ENCODE measurements at places on chromosomes 2 and 18. TPM values are rescaled to one million over a fixed set of nuclear protein-coding genes. Genes with fewer than 3 reads are reported as not detected.

GRCh38 chr2:99662761-99663341 lies 173.0 kb upstream of the REV1 start:
- peak; percentile 82 for DNase-seq

GRCh38 chr2:122748552-122749011 lies 993.1 kb downstream of the TSN start:
- DNase-seq = no peak

- no peak for DNase-seq
Observed at GRCh38 chr2:137888845-137889244, 75.4 kb upstream of the HNMT start.

DNA sequence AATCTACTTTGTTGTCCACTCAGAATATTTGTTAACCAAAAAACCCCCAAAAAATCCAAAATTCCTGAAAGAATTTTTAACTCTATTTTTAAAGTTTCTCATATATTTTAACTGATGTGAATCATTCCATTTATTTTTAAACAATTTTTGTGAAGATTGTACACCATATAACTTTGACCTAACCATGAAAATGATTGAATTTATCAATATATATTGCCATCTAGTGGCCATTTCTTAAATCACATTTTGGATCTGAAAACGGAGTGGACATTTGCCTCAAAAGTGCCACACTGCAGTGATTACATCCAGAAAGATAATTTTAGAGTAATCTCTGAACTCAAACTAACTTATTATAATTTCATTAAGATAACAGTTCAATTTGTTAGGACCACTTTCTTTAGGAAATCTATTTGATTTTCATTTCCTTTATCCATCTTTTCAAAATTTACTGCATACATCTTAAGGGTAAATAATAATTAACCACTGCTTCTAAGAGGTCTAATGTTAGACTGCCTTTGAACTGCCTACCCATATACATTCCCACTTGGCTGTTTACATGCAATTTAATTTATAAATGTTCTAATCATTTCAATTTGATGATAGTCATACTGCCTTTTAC lies 71.1 kb downstream of the DSC3 start:
- DNase-seq = peak; percentile 18

DNA sequence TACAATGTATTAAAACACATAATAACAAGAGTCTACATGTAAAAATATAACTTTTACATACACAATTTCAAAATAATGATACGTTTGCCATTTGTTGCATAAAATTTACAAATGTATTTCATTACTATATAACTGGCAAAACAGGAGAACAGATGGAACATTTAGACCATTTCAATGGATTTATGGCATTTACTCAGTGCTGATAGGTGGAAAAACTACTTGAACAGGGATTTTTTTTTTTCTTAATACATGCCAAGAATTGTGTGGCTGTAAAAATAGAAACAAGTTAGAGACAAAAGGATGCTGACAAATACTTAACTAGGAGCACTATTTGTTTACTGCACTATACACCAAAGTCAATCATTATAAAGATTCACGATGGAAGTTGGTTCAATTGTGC lies 266.8 kb upstream of the CCDC68 start:
- no peak for DNase-seq

DNA sequence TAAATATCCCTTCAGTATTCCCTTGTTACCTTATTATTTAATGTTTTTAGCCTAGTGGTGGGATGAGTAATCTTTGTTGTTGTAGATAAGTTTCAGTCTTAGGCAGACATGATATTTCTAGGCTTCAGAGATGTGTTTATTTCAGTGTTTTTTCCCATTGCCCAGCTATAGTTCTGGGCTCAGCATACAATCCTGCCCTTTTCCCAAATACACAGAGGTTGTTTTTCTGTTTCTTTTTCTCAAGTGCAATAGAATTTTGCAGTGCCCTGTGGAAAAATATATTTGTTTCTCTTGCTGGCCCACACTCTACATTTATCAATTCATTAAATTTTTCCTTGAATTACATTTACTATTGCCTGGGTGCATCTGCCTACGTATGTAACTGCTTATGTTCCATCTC lies 321.8 kb downstream of the KCNJ3 start:
- no peak for DNase-seq

- DNase-seq = no peak
Observed at GRCh38 chr2:166112193-166112605, 15.6 kb downstream of the SCN1A start.

GRCh38 chr18:33749834-33750233 lies 171.8 kb downstream of the ASXL3 start:
- DNase-seq = peak; percentile 19

DNA sequence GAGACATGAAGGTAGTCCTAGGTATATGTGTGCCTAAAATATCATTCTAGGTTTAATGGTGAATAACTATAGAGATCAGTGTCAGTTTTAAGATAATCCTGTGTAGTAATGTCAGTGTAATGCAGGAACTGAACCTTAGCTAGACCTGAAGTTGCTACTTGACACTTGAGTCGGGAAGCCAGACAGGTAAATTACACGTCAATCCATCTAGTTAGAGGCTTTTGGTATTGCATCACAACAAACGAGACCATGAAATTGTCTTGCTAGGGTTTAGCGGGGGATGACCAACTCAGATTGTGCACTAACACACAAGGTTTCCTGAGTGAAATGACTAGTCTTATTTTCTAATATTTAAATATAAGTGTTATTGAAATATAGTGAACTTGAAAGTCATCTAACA lies 2.0 kb downstream of the YPEL5 start:
- no peak for DNase-seq

DNA sequence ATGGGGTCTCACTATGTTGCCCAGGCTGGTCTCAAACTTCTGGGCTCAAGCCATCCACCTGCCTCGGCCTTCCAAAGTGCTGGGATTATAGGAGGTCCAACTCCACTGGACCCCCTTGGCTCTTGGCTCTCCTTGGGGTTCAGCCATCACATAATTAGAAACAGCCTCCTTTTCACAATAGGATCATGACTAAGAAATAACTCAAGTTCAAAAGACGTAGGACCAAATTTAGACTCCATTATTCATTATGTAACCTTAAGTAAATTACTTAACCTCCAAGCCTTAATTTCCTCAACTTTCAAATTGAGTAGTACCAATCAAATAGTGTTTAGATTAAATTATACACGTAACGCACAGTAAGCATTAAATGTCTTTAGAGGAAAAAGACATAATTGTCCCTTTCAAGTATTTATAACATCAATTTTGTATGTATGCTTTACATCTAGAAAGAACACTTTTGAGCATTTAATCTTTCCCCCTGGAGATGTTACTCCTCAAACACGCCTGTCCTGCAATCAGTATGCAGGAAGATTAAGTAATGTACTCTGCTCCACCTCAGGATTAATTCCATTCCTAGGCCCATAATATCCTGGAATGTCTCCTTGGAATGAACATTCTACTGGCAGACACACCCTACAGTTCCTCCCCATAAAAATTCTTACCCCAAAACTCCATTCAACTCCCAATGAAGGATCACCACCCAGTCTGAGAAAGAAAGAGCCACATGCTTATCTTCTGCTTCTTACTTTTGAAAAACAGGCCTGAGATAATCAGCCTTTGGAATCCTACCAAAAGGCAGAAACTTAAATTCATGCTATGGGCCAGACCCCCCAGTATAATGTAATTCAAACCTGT lies 49.1 kb downstream of the COBLL1 start:
- no peak for DNase-seq

DNA sequence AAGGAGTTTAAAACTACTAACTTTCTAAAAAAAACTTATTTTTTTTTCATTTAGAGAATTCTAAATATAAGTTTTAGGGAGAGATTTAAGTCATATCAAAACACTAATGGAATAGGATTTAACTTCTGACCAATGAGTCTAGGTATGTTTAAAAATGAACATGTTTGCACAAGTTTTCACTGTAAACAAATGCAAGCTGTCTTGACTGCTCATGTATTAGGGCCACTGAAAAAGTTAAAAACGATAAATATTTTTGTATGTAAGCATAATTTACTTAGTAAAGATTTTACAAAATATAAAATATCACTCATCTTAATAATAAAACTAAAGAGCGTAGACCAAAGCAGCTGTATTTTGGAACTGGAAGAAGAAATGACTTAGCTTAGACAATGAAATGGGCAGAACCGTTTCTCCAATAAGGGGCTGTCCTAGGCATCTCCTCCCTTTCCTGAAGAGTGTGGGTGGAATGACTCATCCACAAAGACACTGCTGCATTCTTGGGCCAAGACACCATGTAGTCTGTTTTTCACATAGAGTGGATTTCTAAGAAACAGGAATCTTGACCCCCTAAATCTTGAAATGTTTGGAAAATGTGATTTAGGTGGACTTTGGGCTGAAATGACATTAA lies 118.8 kb downstream of the MEP1B start:
- peak; percentile 54 for DNase-seq

- DNase-seq = no peak
Observed at GRCh38 chr2:34851804-34852203, 1252.7 kb upstream of the FAM98A start.

DNA sequence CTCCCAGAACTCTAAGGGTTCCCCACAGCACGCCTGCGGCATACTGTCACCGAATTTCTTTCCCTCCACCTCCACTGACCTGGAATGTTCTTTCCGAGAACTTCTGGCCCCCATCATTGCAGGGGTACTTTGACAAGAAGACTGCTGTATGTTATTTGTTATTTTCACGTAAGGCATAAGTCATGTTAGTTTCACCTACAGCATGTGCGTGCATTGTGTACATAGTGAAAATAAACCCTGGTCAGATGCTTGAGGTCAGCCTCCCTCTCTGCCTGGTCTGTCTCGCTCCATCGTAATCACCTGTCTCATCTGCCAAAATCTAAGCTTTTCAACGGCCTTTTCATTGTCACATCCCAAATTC lies 4.1 kb downstream of the ABCG8 start:
- no peak for DNase-seq

- no peak for DNase-seq
Observed at GRCh38 chr2:238388794-238389193, 37.9 kb upstream of the ASB1 start.

HOXD3 gene
- polyA plus RNA-seq = 3.4 TPM

SLC5A7 gene
- polyA plus RNA-seq = 0.06 TPM

EGR4 gene
- polyA plus RNA-seq = not detected

EHD3 gene
- 3.6 TPM for polyA plus RNA-seq

APCDD1 gene
- polyA plus RNA-seq = 11.1 TPM

KCNE4 gene
- 3.4 TPM for polyA plus RNA-seq

LYPD1 gene
- 3.3 TPM for polyA plus RNA-seq
